CD4-positive, alpha-beta T cell treated with Interleukin-4 for 4 hours (primary cell): ENCODE measurements at places on chromosomes 4 and X.
A peak's percentile ranks its signal among the peaks of the same experiment; 100 is the strongest.

DNA sequence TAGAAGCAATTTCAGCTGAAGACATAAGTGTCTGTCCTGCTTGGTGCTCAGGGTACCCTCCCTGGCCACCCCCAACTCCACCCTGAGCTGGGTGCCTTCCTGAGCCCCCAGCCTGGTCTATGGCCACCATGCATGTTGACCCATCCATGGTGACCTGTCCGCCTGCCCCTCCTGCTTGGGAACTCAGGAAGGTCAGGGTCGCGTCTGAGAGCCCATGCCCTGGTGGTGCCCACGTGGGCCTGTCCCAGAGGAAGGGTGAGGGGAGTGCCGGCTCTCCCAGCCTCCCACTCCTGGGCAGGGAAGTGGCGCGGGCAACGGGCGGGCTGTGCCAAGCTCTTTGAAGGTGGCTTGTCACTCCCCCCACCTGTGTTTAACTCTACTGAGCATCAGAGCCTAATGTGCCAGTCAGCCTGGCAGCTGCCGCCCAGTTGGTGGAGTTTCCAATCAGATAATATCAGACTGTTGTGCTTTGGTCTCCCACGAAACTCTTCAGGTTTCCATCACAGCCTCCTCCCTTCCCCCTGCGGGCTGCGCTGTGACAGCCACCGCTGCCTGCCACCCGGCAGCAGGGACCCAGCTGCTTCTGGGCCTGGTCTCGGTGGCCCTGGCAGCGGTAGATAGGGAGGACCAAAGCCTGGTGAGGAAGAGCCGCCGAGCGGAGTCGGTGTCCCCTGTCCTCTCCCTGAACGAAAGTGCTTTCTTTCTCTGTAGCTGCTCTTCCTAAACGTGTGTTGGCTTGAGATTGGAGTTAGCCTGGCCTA lies 4.8 kb downstream of the SH3BP2 start:
- peak; percentile 64 for DNase-seq

DNA sequence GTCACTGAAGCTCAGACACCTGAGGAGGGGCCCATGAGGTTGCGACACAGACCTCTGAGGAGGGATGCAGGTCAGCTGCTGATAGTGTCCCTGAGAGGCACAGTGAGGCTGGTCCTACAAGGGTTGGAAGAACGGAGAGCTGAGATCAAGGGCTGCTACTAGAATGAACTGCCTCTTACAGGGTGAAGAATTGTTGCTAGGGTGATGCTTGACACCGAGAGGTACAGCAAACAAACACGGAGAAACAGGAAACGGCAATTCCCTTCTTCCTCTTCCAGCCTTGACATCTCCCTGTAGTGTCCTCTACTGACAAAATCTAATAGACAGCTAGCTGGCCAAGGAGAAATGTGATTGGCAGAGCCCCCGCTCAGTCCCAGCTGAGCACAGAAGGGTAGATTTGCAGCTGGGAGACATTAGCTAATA lies 11.8 kb upstream of the HPGDS start:
- DNase-seq, result no peak

GRCh38 chr4:24778464-24779225 lies 16.7 kb upstream of the SOD3 start:
- no peak for DNase-seq

DNA sequence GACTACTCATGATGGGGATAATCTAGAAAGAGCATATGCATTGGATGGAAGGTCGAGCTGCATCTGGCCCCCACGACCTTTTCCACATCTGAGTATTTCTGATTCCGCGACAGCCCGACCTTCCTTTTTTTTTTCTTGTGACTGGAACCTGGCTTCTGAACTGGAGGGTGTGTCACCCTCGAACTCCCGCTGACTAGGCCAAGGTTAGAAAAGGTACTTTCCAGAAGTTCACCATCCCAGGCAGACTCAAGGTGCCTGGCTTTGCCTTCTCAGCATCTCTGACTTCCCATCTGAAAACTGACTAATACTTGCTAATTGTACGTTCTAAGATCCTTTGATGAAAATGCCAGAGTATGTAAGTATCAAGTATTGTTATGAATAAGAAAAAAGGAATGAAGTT lies 49.3 kb upstream of the CD40LG start:
- peak; percentile 65 for DNase-seq

DNA sequence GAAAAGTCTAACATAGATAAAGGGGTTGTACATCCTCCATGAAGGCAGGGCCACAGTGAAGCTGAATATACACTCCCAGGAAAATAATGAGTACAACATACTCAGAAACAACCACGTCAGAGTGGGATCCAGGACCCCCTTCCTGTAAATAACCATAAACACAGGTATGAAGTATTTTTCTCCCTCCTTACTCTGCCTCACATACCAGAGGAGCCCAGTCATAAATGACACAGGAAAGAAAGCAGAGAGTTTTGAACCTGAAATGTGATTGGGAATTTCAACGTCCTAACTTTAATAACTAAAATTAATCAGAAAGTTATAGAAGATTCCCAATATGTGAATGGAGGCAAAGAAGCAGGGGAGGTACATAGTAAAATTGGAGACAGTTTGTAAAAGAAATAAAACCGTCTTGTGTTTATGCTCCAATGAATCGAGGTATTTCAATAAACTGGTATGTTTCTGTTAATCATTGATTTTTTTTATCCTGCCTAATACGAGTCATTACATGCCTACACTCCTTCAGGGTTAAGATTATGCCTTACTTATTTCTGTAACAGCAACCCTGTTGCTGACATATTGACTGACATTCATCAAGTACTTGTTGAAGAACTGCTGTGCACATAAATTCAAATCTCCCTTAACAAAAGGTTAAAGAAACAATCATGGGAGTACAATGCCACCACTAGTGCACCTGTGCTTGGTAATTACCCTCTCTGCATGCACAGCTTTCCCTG lies 431.3 kb downstream of the KCNIP4 start:
- DNase-seq, result no peak

DNA sequence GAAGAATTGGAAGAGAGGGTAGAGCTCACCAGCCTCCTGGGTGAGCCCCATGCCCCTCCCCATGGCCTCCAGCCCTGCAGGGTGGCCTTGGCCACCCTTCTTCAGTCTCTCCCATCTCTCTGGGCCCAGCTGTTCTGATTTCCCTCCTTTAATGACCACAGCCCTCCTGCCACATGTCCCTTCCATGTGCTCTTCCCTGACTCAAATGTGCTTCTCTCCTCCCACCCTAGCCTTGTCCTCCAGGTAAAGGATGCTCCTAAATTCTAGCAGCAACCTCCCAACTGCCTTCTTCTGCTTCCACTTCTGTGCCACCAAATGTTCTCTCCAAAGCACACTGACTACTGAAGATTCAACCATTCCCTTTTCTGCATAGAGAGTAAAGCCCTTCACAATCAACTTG lies 83.0 kb downstream of the ADRA2C start:
- no peak for DNase-seq

DNA sequence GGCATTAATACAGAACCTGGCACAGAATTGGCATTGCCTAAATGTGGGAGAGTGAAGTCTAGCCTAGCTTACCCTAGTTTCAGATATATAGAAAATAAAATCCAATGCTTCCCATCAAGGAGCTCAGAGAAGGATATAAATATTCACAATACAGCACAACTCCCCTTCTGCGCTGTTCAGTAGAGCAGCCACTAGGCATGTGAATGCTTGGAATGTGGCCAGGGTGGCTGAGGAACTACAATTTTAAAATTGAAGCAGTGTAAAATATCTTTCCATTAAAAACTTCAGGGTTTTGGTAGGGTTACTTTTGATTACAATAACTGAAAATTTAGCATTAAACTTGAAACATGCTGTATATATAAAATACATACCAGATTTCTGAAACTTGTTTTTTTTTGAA lies 19.5 kb downstream of the ZNF518B start:
- DNase-seq, result no peak

- no peak for DNase-seq
These were observed 19.5 kb downstream of the KIAA0232 start for GRCh38 chr4:6802025-6802424.

- DNase-seq, result no peak
These were observed 154.7 kb upstream of the BOD1L1 start for GRCh38 chr4:13782231-13782630.

- no peak for DNase-seq
These were observed 69.6 kb upstream of the NFKB1 start for GRCh38 chr4:102431608-102431961.

DNA sequence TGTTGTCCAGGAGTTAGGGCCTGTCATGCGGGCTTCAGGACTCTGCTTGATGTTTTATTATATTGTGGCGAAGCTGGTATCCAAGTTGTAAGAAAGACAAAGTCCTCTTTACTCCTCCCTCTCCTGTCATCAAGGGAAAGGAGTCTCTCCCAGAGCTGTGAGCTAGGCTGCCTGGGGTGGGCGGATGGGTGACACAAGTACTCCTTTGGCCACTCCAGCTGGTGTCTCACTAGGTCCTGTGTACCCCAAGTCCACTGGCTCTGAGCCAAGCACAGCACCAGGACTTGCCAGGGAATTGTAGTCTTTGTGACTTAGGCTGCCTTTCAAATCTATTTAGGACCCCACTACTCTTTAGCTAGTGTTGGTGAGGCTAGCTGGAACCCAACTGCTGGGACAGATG lies 36.7 kb upstream of the RPS6KA6 start:
- DNase-seq, result no peak

- no peak for DNase-seq
These were observed 7.1 kb downstream of the AWAT2 start for GRCh38 chrX:70042399-70043371.

- no peak for DNase-seq
These were observed 278.7 kb downstream of the RCHY1 start for GRCh38 chr4:75235359-75235951.

DNA sequence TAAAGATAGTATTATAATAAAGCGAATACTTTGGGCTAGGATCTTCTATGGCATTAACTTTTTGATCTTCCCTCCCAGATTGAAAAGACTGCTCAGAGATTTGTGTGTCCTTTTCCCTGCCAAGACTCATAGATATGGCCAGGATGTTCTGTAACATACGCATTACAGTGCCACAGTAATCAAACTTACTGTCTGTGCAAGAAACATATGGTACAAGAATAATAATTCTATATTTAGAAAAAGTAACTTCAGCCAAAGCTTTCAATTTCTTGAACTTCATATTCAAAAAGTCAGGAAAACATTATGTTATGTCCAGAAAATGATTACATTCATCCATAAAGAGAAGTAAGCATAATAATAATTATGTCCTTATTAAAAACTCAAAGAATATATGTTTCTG lies 100.9 kb upstream of the GUCY1A1 start:
- DNase-seq, result no peak

- no peak for DNase-seq
These were observed 19.8 kb upstream of the PLCXD1 start for GRCh38 chrX:261167-261918.
